NCI-H1417 (cell line): ENCODE measurements at places on chromosomes 16 and 17.

DNA sequence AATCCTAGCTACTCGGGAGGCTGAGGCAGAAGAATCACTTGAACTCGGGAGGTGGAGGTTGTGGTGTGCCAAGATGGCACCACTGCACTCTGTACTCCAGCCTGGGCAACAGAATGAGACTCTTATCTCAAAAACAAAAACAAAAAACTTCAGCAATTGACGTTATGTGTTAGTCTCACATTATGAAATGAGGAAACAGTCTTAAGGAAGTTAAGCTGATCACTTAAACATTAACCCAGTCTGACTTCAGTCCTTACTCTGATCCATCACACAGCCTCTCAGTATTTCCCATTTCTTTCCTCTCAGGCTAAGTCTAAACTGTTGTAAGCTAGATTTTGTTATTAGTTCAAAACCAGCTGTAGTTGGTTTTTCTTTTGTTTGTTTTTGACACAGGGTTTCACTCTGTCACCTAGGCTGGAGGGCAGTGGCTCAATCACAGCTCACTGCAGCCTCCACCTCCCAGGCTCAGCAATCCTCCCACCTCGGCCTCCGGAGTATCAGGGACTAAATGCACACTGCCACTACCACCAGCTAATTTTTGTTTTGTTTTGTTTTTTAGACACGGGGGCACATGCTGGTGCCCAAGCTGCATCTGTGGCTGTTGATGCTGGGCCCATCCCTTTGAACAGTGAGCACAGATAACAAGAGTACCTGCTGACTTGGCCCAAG is 6.3 kb downstream of the JPT1 start:
- DNase-seq, result no peak

DNA sequence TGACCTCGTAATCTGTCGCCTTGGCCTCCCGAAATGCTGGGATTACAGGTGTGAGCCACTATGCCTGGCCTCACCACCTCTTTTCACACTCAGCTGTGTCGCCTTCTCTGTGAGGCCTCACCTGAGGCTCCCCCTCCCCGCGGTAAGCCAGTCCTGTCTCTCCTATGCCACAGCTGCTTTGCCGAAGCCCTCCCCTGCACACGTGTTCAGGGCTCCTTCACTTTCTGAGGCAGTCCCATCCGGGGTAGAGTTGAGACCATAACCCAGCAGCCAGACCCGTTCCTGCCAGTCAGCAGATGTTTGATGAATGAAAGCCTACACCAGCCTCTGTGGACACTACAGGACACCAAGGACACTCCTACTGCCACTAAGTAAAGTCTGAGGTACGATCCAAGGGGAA is 10.6 kb downstream of the USP7 start:
- DNase-seq, result no peak

DNA sequence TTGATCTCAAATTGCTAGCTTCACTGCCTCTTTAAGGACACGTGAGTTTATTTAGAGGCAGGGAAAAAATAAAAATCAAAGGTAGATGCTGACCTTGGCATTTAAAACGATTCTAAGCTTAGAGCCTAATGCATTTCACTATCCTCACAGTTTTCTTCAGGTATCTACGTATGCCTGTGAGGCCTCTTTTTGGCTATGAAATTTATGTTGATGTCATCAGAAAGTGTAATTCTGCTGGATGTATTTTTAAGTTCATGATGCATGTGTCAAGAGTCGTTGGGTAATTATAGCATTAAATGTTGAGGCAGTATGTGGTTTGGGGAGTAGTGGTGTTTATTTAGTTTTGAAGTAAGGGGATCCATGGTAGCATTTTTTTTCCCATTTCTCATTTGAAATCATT is 4.2 kb upstream of the KRTAP3-2 start:
- no peak for DNase-seq

DNA sequence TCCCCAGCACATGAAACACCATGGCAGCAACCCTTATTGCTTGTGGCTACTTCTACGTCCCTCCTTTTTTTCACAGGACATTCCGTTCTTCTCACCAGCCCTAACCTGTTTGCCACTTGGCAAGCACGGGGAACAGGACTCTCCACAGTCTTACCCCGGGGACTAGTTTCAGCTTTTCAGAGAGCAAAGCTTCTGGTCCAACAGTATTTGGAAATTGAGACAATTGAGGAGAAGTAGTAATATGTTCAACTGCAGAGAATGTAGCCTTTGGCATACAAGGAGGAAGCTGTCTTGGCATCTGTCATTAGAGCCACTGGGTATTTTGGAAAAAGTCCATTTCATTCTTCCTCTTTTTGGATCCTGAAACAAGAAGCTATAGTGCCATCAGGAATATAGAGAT is 65.7 kb downstream of the MAP2K6 start:
- no peak for DNase-seq

DNA sequence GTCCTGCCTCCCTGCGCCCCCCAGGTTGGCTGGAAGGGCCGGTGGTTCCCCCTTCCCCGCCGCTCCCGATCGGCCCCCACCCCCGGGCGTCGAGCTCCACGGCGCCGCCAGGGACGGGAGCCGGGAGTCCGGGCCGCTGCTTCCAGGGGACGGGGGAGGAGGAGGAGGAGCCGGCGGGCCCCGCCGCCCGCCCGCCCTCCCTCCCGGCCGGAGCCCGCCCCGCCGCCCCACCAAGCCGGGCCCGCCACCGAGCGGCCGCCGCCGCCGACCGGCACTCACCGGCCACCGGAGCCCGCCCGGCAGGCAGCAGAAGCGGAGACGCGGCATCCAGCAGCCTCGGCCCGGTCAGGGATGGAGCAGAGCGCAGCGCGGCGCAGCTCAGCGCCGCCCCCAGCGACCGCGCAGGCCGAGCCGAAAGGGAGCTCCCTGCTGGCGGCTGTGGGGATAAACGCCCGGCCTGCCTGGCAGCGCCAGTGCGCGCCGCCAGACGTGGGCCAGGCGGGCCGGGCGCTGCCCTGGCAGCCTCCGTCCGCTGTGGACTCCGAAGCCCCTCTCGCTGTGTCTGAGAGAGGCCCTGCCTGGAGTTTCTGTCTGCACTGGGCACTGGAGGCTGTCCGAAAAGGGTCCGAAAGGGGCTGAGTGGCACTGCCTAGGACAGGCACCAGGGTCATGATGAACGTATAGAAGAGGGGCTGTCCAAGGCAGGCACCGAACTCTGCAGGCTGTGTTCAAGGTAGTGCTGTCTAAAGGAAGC is at the start of gene MYO18A:
TSS of gene MYO18A (minus strand) at position 365 of the 754 bp plus-strand sequence. CDS start 13,458 bp downstream, outside the sequence.
- DNase-seq, result peak; percentile 83

GRCh38 chr17:12081720-12082119 is 61.0 kb downstream of the MAP2K4 start:
- DNase-seq, result no peak

GRCh38 chr16:31093132-31093703 is 1.4 kb downstream of the VKORC1 start:
- peak; percentile 56 for DNase-seq

DNA sequence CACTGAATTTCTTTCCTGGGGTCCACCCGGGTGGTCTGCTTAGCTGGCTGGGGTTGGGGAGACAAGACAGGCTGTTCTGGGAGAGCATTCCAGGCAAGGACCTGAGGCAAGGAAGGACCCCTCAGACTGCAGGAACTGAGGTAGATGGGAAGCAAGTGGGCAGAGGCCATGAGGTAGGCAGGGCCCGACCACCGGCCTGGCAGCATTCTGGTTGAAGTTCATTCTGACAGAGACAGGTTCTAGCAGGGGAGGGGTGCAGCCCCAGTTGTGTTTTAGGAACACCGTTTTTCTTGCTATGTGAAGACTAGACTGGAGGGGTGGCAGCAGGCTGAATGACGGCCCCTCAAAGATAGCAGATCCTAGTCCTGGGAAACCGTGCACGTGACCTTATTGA is 17.5 kb downstream of the B9D1 start:
- no peak for DNase-seq

DNA sequence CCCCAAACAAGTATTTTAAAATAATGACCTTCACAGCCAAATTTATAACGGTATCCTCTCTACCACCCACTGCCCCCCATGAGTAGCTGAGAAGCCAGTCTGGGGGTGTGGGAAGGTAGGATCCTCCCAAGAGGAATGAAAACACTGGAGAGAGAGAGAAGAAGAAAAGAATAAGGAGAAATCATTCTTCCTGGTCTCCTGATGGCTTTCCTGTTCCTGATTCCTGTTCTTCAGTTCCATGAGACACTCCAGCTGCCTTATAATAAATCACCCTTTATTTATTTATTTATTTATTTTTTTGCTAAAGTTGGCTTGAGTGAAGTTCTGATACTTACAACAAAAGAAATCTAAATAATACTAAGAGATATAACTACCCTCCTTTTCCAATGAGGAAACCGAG is 56.4 kb upstream of the FAM20A start:
- DNase-seq, result no peak

DNA sequence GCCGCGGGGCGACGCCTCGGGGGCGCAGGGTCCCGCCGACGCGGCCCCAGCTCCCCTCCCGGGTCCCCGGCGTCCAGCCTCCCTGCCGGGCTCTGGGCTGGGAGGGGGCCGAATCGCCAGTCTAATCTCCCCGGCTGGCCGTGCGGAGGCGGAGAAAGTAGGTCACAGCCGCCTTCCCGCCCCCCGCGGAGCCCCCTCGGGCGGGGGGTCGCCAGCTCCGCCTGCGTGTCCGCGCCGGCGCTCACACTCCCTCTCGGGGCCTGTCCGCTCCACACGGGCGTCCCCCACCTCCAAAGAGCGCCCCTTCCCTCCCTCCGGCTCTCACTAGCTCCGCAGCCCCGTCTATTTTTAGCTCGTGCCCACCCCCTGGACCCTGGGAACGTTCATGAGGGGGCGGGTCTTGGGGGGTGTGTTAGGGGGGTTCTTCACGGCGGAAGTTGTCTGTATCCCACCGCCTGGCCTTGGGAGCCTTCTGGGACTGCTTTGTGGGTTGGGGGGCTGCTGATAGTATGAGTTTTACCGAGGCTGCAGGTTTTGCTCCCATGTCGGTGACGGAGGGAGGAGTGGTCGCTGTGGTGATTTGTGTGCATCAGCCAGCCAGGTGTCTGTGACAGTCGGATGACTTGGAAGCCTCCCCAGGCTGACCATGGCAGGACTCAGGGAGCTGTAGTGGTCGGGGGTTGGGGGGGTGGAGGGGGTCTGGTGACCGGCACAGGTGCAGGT is 1.1 kb downstream of the ATP1B2 start:
- DNase-seq, result peak; percentile 10

DNA sequence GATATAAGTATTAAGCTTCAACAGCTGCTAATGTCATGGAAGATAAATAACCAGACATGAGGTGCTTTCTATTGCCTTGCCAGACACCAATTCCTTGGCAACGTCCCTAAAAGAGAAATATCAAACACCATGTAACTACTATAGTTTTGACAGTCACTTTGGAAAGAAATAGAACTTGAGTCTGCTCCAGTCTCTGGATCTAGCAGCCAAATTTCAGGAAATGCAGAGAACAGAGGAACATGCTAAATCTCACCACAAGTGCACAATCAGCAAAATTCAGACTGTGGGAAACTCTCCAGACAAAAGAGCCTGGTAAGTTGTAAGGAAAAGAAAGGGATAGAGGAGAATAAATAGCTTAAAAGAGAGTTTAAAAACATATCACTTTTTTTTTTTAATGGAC is 28.4 kb upstream of the TANC2 start:
- no peak for DNase-seq

GRCh38 chr17:39543176-39543575 is 64.5 kb downstream of the NEUROD2 start:
- no peak for DNase-seq

DNA sequence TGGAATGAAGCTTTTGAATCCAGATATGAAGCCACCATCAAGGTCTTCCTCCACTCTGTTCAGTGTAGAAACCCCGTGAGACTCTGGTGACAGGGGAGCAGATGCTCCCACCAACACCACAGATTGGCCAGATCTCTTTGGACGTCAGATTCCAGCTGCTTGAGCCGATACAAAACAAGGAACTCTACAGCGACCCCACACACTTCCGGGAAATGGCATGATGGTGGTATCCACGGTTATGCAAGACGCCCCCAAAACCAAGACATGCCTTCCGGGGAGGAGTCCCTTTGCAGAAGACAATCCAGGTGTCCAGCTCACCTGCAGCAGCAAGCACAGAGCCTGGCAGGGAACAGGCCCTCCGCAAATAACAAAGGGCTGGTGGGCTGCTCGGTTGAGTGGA is 19.8 kb upstream of the PITPNA start:
- DNase-seq, result no peak

GRCh38 chr16:23948949-23949411 is 113.2 kb downstream of the PRKCB start:
- no peak for DNase-seq

- no peak for DNase-seq
Observed at GRCh38 chr17:76912421-76913164, 44.4 kb downstream of the MGAT5B start.

DNA sequence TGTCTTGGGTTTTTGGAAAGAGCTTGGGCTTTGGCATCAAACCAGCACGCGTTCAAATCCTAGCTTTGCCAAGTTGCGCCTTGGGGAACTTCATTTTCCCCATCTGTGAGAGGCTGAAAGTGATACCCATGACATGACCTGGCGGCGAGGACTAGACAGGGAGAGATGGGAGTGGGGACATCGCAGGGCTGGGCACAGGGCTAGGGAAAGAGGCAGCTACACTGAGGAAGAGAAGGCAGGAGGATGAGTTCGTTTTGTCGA is 202.9 kb downstream of the IRF8 start:
- DNase-seq, result no peak

- no peak for DNase-seq
Observed at GRCh38 chr16:68298312-68298711, 12.4 kb downstream of the SLC7A6OS start.

- no peak for DNase-seq
Observed at GRCh38 chr17:72244494-72244893, 123.7 kb downstream of the SOX9 start.

GRCh38 chr17:81656118-81656743 is at the start of gene PDE6G:
TSS of gene PDE6G (minus strand) at chr17:81656542. CDS start at chr17:81653305, 3,237 bp downstream.
- no peak for DNase-seq

DNA sequence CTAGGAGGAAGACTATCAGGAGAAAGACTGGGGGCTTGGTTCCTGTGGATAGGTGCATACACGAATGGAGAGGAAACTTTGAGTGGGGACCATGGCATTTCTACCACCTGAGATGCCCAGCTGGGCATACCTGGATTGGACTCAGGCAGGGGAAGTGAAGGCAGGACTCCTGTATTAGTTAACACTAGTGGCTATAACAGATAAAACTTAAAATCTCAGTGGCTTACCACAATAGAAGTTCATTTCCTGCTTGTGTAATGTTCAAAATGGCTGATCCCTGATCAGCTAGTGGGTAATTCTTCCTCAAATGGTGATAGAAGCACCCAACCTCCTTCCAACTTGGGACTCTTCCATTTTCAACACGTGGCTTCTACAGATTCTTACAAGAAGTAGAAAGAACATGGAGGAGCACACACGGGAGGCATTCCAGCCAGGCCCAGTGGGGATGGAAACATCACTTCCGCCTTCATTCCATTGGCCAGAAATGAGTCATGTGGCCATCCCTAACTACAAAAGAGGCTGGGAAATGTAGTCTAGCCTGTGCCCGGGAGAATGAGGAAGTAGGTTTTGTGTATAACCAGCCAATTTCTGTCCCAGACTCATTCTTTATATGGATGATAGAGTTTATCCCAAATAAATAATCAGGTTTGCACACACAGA is 112.1 kb downstream of the UTP18 start:
- DNase-seq, result no peak

- no peak for DNase-seq
Observed at GRCh38 chr17:10114931-10115535, 83.4 kb downstream of the GAS7 start.
